ENCODE measurements at places on chromosomes 7 and 10.
A peak's percentile ranks its signal among the peaks of the same experiment; 100 is the strongest.

DNA sequence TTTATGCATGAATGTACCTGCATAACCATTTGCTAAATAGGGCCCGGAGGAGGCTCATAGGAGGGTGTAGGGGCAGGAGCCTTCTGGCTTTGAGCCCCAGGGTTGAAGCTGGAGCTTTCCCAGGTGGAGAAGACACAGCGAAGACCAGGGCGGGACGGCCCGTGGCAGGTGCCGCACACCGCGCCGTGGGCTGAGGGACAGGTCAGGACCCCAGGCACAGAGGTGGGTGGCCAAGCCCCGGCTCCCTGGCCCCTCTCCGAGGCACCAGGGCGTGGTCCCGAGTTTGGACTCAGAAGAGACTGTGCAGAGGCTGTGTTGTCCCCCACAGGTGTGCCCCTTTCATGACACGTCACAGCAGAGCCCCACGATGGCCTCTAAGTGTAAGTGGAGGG, 56.5 kb downstream of the PWWP2B start:
- H3K36me3 ChIP-seq: no peaks in the 10 kb centered on the region
- no peak overlapping the region for H3K27ac ChIP-seq
- peak overlapping the region; percentile 58 for H3K4me3 ChIP-seq
- peaks cover 24% of the 10 kb centered on the region for H3K27me3 ChIP-seq
- no peak for DNase-seq

GRCh38 chr7:139422126-139422525, 61.3 kb downstream of the KLRG2 start:
- no peak overlapping the region for H3K4me3 ChIP-seq
- H3K27me3 ChIP-seq: no peaks in the 10 kb centered on the region
- H3K27ac ChIP-seq: peak overlapping the region; percentile 11
- H3K4me1 ChIP-seq: no peaks in the 10 kb centered on the region
- peaks cover 66% of the 10 kb centered on the region for H3K36me3 ChIP-seq
- DNase-seq: no peak

DNA sequence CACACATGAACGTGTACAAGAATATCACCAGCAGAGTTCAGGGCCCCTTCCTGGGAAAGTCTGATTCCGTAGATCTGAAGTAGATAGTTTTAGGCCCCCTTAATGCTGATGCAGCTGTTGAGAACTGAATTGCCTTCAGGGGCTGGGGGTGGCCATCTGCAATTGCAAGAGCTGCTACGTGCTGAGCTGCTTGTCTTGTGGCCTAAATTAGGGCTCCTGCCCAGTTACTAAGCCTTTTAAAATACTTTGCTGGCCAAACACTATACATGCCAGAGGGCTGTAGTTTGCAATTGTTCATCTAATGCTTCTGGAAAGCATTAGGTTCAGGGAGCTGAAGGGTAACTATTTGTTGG, 71.7 kb downstream of the TMEM178B start:
- no peaks in the 10 kb centered on the region for H3K27me3 ChIP-seq
- H3K27ac ChIP-seq: no peak overlapping the region
- no peaks in the 10 kb centered on the region for H3K36me3 ChIP-seq
- H3K4me3 ChIP-seq: no peak overlapping the region

GRCh38 chr7:113083816-113084495, 2.7 kb downstream of the GPR85 start:
- H3K27ac ChIP-seq: peak overlapping the region; percentile 46
- H3K36me3 ChIP-seq: no peaks in the 10 kb centered on the region
- DNase-seq: no peak
- H3K4me1 ChIP-seq: peaks cover 26% of the 10 kb centered on the region

DNA sequence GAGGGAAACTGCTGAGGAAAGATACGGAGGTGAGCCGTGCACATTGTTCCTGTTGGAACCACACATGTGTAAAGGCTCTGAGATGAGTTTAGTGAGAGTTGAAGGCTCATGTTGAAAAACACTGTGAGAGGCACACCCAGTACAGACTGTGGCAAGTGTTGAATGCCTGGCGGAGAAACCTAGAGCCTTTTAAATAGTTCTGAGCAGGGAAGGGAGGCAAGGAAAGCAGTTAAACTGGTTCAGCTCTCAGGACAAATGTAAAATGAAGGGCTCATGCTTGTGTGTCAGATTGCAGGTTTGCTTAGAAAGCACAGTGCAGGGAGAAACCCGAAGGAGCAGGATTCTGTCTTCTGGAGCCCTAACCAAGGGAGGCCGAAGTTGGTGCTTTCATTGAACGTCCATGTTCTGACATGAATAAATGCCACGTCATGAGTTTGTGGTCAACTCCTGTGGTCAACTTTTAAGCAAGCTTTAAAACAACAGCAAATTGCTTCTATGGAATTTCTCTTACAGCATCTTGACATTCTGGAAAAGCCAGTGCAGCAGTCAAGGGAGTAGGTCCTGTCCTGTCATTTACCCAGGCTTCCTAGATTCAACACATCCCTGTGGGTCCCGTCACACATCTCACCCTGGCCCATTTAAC, 650.9 kb upstream of the GALNT17 start:
- DNase-seq: no peak
- peaks cover 7% of the 10 kb centered on the region for H3K27me3 ChIP-seq
- H3K36me3 ChIP-seq: peaks cover 16% of the 10 kb centered on the region
- no peak overlapping the region for H3K4me3 ChIP-seq
- peaks cover 59% of the 10 kb centered on the region for H3K4me1 ChIP-seq

GRCh38 chr10:71383972-71384687, 12.6 kb upstream of the CDH23 start:
- H3K27me3 ChIP-seq: peaks cover 38% of the 10 kb centered on the region
- no peaks in the 10 kb centered on the region for H3K4me1 ChIP-seq
- no peaks in the 10 kb centered on the region for H3K36me3 ChIP-seq
- peak; percentile 93 for DNase-seq
- H3K4me3 ChIP-seq: no peak overlapping the region
- no peak overlapping the region for H3K27ac ChIP-seq

GRCh38 chr7:96995406-96996110, 9.8 kb upstream of the DLX6 start:
- H3K27ac ChIP-seq: no peak overlapping the region
- no peak overlapping the region for H3K4me3 ChIP-seq
- peaks cover 7% of the 10 kb centered on the region for H3K4me1 ChIP-seq
- peaks cover 100% of the 10 kb centered on the region for H3K27me3 ChIP-seq

DNA sequence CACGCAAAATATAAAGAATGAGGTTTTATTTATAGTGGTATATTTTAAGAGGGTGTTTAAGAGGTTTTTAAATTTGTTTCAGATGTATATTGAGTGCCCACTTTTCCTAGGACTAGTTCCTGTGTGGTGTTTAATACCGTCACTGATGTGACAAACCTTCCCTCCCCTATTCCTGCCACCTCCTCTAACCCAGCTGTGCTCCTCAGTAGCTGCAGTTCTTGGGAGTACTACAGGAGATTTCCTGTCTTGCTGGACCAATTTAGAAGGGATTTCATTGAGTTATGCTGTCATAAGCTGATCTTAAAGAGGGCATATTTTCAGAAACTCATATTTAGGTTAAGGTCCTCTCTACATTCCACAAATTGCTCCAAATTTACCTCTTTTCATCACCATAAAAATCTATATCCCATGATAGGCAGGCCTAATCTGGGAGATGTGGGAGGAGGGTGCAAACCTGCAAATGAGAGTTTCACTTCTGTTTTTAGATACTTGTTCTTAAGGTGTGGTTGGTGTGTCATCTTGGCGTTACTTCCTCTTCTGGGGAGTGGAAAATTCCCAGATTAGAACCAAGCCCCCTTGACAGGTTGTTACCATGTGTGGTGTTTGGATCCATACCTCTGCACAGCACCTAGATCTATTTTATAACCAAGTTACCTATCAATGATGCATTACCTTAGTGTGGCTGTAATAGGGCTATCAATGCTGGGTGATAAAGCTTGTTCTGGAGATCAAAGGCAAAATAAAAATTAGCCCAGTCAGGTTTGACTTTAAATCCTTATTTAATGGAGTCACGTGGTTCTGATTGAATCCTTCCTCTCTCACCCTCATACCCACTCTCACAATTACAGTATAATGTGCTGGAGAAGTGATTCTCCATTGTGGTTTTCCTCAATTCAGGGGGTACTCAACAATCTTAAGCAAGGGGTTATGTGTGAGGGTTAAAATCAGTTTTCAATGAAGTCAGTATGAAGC, 141.1 kb downstream of the CDK14 start:
- peaks cover 5% of the 10 kb centered on the region for H3K27me3 ChIP-seq
- no peak overlapping the region for H3K27ac ChIP-seq
- no peaks in the 10 kb centered on the region for H3K4me1 ChIP-seq
- peaks cover 33% of the 10 kb centered on the region for H3K36me3 ChIP-seq
- H3K4me3 ChIP-seq: no peak overlapping the region

DNA sequence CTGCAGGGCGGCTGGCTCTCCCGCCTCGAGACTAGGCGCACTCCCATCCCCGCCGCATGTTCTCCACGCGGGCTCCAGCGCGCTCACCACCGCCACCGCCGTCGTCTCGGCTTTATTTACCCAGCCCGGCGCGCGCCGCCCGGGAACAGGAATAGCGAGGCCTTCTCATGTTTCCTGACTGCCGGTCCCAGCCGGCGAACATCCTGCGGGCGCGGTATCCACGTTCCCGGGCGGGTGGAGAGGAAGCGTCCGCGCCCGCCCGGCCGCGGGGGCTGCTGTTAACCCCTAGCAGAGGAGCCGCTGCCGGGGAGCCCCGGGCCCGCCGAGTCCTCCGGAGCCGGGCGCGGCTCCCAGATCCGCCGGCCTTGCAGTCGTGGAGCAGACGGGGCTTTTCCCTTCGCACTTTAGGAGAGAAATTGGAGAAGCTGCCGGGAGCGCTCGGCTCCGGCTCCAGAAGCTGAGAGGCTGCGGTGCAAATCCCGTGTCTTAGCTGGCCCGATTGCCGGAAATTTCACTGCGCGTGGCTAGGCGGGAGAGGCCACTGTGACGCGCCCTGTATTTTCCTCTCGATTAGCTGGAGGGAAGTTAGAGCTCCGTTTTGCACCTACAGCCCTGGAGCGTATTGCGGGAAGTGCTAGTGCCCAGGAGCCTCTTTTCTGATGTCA, at the start of gene MKX:
Gene MKX, minus strand, starts transcription at position 88 of the 665 bp plus-strand sequence. CDS start 2,404 bp downstream, outside the sequence.
- DNase-seq: peak; percentile 89
- peak within 1 kb of the TSS; percentile 80 for H3K4me3 ChIP-seq
- no peak within 1 kb of the TSS for H3K27ac ChIP-seq
- peaks cover 96% of the 10 kb centered on the region for H3K27me3 ChIP-seq
- H3K36me3 ChIP-seq: no peaks in the 10 kb centered on the region
- peaks cover 36% of the 10 kb centered on the region for H3K4me1 ChIP-seq

DNA sequence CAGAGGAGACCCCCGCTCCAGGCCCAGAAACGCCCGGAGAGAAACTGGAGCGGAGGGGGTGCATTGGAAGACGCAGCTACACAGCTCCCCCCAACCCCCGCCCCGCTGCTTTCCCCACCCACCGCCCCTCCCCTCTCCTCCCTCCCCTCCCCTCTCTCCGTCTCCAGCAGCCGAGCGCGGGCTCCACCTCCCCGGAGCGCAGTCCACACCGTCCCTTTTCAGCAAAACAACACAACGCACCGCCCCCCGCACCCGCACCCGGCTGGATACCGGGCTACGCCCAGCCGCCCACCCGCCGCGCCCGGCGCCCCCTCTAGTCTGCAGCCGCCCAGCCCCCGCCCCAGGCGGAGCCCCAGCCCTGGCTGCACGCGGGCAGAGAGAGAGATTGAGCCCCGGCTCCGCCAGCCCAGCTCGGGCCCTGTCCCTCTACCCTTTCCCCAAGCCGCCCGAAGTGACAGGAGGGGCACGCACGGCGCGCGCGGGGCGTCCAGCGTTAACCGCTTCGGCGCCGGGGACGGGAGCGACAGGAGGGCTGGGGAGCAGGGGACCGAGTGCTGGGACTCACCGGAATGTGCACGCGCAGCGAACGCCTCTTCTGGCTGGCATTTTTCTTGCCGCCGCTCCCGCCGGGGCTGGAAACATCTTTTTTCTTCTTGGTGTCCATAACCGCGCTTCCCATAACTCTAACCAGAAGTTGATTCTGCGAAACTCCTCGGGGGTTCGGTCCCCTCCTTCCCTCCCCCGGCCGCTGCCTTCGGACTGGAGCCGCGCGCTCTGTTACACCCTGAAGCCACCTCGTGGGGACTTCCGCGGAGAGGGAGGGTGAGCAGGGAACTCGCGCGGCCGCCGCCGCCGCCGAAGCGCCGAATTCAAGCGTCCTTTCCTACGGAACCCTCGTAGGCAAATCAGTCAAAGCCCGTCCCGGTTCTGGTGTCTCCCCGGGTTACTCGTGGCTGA, 695 bp downstream of the PRKAG2 start:
- H3K36me3 ChIP-seq: no peaks in the 10 kb centered on the region
- DNase-seq: peak; percentile 80
- H3K27me3 ChIP-seq: peaks cover 71% of the 10 kb centered on the region
- peak overlapping the region; percentile 87 for H3K4me3 ChIP-seq
- peaks cover 7% of the 10 kb centered on the region for H3K4me1 ChIP-seq

GRCh38 chr7:79410345-79410744, 43.1 kb downstream of the MAGI2 start:
- no peaks in the 10 kb centered on the region for H3K4me1 ChIP-seq
- H3K27ac ChIP-seq: no peak overlapping the region
- H3K36me3 ChIP-seq: no peaks in the 10 kb centered on the region
- peaks cover 1% of the 10 kb centered on the region for H3K27me3 ChIP-seq

DNA sequence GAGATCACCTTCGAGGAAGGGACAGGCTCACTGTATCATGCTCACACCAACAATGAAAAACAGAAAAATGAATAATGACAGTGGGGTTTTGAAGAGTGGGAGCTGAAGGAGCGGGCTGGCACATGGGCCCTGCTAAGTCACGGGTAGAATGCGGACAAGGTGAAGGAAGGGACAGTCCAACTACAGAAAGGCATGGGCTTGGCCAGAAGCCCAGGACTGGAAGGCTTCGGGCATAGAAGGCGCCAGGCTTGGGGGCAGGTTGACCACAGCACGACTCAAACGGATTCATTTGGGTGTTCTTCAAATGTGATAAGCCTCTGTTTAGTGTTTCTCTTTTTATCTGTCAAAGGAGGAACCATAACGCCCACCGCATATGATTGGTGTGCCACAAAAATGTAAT, 509.5 kb downstream of the CCSER2 start:
- no peak for DNase-seq
- no peak overlapping the region for H3K4me3 ChIP-seq
- H3K4me1 ChIP-seq: peaks cover 6% of the 10 kb centered on the region
- no peaks in the 10 kb centered on the region for H3K27me3 ChIP-seq
- H3K27ac ChIP-seq: no peak overlapping the region

- peak; percentile 41 for DNase-seq
- peaks cover 10% of the 10 kb centered on the region for H3K36me3 ChIP-seq
- peak overlapping the region; percentile 29 for H3K27ac ChIP-seq
Observed at GRCh38 chr7:19117870-19118608, 603 bp upstream of the TWIST1 start.

DNA sequence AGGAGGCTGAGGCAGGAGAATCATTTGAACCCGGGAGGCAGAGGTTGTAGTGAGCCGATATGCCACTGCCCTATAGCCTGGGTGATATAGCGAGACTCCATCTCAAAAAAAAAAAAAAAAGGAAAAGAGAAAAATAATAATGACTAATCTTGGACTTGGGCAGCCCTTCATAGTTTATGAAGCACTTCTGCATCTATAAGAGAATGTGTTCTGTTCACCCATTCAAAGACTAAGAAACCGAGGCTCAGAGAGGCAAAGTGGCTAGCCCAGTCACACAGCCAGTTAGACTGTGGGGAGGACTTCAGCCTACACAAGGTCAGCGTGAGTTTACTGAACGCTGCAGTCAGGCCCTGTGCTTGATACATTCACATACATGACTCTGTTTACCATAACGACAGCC, 46.9 kb downstream of the UNC5B start:
- H3K4me3 ChIP-seq: peak overlapping the region; percentile 38
- H3K36me3 ChIP-seq: peaks cover 9% of the 10 kb centered on the region
- no peak for DNase-seq
- H3K27me3 ChIP-seq: peaks cover 8% of the 10 kb centered on the region
- peaks cover 74% of the 10 kb centered on the region for H3K4me1 ChIP-seq

GRCh38 chr7:68805159-68805558, 793.1 kb upstream of the AUTS2 start:
- H3K36me3 ChIP-seq: no peaks in the 10 kb centered on the region
- H3K27ac ChIP-seq: no peak overlapping the region
- H3K4me3 ChIP-seq: no peak overlapping the region
- no peak for DNase-seq

- DNase-seq: no peak
- H3K4me3 ChIP-seq: no peak overlapping the region
- H3K4me1 ChIP-seq: peaks cover 43% of the 10 kb centered on the region
Observed at GRCh38 chr10:131824371-131825149, 76.2 kb upstream of the PPP2R2D start.
